ENCODE measurements at places on chromosomes 2 and 18.

GRCh38 chr2:187475499-187476248 lies 27.6 kb upstream of the CALCRL start:
- DNase-seq: no peak

- DNase-seq: no peak
Measured at GRCh38 chr18:47531717-47532116, 280.3 kb upstream of the SKOR2 start.

DNA sequence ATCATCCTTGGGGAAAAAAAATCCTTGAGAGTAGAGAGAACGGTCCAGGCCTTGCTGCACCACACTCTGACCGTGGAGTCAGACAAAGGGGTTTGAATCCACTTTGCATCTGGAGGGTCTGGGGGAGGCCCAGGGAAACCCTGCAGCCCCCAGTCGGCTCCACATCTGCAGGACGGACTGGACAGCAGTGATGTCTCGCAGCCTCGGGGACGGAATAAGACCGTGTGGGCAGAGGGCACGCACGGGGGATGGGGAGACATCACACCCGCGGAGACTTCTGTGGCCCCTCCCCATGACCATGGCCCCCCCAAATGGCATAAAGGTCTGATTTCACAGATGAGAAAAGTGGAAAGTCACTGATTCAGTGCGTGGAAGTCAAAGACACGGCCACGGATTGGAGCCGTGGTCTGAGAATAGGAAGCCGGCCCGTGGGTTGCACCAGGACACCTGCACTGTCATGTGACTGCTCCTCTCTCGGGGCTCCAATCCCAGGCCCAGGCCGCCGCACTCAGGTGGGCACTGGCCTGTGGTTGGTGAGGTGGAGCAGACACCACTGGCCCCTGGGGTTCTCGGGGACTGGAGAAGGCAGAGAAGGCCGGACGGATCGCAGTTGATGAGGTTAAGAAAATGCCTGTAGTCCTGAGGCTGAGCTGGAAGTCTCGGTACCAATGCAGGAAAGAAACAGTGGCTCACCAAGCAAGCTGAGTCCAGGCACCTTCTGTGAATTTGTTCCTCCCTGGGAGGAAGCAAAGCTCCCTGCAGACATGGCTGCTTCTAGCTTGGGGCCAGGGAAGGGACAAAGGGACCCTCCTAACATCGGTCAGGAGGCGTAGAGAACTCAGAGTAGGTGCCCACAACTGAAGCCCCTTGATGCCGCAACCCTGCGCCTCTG lies 61.8 kb downstream of the RTP5 start:
- no peak for DNase-seq

DNA sequence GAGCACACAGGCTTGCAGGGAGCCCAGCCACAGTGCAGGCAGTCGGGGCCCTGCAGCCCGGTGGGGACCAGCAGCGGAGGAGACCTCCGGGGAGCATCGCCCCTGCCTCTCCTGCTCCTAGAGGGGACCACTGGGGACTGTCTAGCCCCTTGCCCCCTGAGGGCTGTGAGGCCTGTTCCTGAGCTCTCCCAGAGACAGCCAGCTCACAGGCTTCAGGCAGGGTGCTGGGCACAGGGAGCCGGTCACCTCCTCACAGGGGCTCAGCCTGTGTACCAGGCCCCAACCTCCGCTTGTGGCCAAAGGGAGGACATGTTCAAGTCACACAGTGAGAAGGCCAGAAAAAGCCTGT lies 3.5 kb upstream of the NMUR1 start:
- DNase-seq: no peak

DNA sequence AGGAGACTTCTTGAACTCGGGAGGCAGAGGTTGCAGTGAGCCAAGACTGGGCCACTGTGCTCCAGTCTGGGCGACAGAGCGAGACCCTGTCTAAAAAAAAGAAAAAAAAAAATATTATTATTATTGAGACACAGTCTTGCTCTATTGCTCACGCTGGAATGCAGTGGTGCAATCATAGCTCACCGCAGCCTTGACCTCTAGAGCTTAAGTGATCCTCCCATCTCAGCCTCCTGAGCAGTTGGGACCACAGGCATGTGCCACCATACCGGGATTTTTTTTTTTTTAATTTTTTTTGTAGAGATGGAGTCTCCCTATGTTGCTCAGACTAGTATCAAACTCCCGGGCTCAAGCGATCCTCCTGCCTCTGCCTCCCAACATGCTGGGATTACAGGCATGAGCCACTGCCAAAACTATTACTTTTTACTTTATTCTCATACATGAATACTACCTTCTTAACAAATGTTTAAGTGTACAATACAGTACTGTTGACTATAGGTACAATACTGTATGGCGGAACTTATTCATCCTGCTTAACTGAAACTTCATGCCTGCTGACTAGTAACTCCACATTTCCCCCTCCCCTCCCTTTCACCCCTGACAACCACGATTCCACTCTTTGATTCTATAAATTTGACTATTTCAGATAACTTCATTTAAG lies 15.5 kb downstream of the FBXO11 start:
- no peak for DNase-seq

DNA sequence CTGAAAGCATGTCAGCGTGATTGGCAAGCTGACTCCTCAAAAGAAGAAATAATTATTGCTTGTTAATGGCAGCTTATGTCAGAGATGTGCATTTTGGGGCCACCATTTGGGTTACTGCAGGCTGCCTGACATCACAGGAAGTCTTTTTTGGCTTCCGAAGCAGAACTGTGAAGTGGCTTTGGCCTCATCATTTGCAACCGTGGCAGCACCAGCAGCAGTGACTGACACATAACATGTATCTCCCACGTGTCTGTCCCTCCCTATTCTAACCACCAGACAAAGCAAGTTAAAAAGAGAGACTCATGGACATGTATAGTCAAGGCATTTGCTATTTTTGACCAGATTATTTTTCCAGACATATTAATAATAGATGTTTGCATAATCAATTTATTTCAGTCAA lies 488.7 kb upstream of the ACVR2A start:
- DNase-seq: no peak

- DNase-seq: no peak
Measured at GRCh38 chr2:215573496-215573895, 137.6 kb upstream of the FN1 start.

DNA sequence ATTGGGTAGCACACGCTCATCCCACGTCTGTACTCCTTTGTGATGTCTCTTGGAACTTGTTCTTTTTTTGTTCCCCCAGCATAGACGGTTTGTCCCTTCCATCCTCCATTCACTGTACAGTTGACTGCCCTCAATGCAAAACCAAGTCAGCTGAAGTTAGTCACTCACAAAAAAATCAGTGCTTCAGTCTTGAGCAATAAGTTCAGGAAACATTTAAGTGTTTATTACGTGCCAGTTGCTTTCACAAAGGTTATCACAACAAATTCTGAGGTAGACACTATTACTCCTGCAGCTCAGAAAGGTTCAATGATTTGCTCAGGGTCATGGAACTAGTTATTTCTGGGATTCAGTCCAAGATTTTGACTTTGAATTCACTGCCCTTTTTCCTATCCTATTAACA lies 102.2 kb downstream of the PDE1A start:
- DNase-seq: no peak

DNA sequence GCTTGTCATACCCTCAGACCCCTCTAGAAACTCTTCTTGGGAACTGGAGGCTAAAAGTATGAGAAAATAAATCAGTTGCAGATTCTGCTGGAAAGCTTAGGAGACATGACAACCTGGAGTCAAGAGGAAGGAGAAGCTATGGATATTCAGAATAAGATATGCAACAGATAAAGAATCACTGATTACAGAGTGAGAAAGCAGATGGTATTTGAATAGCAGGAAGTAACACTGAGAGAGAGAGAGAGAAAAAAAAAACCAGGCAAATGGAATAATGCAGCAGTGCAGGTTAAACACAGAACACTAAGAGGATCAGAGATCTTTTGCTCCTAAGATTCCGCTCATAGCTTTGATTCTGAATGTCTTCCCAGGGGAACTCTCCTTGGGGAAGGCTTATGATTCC lies 1284.1 kb upstream of the NXPH2 start:
- no peak for DNase-seq

DNA sequence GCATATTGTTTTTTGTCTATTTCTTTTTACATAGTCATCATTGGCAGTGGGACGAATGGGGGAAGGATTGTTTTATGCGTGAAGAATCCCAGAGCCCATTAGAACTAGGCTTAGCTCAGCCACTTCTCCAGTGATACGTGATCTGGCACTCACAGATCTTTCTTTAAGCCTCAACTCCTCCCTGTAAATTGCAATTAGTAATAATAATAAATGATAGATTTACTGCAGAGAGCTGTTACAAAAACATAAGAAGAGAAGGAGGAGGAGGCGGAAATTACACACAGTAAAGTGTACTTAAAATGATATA lies 629.3 kb downstream of the NRXN1 start:
- no peak for DNase-seq

GRCh38 chr2:69428981-69429380 lies 8.3 kb downstream of the NFU1 start:
- no peak for DNase-seq

- DNase-seq: no peak
Measured at GRCh38 chr2:231535961-231536360, 5.7 kb upstream of the NMUR1 start.

DNA sequence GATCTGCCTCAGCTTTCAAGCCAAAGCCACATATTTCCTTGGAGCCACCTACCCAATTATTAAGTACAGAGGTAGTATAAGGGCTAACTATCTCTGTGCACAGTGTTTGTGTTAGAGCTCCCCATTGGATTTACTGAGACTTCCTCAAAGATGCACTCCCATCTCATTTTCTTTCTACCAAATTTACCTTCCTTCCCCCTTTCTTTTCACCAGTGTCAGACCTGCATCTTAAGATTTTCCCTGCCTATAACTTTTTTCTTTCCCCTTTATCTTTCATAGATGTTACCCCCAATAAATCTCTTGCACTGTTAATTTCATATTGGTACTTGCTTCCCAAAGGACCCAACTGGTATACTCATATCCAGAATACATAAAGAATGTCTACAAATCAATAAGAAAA lies 5.9 kb upstream of the REL start:
- no peak for DNase-seq

GRCh38 chr2:20222014-20222768 lies 2.7 kb downstream of the SDC1 start:
- DNase-seq: no peak

DNA sequence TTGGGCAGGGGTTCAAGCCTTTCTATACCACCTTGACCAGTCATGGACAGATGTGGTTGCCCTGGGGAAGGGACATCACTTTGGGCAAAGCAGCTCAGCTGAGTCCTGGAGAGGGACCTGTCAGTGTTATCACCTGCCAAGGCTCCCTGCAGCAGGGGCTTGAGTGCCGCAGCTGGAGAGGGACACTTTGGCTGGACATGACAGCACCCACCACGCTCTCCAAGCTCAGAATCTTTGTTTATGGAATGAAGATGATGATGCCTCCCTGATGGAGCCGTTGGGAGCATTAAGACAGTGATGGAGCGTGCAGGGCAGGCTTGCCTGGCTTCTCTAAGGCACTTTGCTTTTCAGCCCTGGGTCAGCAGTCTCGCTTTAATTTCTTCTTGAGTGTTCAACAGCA lies 4.3 kb upstream of the TFCP2L1 start:
- DNase-seq: no peak

DNA sequence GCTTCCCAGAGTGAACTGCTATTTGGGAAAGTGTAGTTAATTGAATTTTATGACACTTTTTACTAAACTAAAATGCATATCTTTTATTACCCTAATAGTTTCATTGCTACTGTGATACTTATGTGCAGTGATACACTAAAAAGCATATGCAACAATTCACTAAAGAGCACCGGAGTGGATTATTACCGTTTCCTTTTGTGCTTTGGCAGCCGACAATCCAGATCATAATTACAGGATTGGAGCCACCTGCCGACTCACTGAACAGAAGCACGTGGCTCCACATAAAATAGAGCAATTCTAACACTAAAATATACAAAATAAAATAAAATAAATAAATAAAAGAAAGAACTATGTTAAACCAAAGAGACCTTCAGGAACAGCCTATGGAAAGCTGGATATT lies 583.4 kb downstream of the NRXN1 start:
- DNase-seq: no peak

DNA sequence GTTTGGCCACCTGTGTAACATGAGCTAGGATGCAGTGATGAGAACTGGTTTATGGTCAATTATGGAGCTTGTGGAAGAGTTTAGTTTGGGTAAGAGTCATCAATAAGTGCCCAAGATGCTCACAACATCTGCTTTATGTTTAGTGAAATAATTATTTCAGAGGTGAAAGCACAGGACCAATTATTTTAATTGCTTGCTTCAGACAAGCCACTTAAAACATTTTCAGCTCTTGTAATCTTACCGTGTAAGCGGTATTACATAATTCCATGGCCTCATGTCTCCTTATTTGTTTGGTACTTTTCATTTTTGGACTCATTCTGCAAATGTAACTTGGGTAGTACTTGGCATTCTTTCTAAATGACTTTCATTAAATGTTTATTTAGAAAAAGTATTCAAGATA lies 5.4 kb downstream of the B3GNT2 start:
- DNase-seq: no peak

DNA sequence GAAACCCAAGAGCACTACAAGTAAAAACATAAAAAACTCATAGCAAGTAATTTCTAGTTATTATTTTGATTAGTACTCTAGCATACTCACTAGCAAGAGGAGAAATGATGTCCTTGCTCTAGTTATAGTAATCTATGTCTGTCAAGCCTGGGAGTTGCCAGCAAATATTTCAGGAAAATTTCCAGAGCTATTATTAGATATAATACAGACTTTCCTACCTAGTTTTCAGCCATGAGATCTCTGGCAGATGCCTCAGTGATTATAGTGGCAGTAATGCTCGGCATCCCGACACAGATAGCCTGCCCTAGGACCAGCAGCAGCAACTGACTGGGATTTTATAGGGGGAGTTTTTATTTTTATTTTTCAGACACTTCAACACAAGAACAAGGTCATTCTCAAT lies 224.4 kb downstream of the ZNF385B start:
- DNase-seq: no peak

- DNase-seq: peak; percentile 41
Measured at GRCh38 chr2:38178556-38179419, 102.8 kb upstream of the CYP1B1 start.

DNA sequence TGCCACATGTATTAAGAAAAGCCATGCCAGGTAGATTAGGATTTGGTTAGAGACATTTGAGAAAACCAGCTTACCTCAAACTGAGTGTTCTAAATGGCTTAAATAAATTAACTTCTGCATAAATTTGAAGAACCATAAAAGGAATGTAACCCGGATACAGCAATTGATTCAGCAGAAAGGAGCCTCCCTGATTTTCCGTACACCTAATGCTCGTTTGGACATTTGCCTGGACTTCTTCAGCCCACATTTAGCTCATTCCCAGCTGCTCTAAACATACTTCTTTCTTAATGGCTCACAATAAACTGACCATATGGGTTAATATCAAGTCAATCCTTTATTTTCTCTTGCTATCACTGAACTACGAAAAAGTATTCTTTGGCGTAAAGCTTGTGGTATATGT lies 392.4 kb downstream of the ZNF516 start:
- DNase-seq: no peak

- DNase-seq: no peak
Measured at GRCh38 chr18:370751-371608, 103.1 kb upstream of the THOC1 start.
